ENCODE measurements at places on chromosomes 12 and 14.

GRCh38 chr14:95174184-95174792 is 17.0 kb upstream of the DICER1 start:
- no peak for DNase-seq
- H3K27me3 ChIP-seq, result no peaks in the 10 kb centered on the region
- H3K4me1 ChIP-seq, result no peaks in the 10 kb centered on the region
- no peak overlapping the region for H3K4me3 ChIP-seq
- H3K36me3 ChIP-seq, result no peaks in the 10 kb centered on the region
- no peak overlapping the region for H3K27ac ChIP-seq

DNA sequence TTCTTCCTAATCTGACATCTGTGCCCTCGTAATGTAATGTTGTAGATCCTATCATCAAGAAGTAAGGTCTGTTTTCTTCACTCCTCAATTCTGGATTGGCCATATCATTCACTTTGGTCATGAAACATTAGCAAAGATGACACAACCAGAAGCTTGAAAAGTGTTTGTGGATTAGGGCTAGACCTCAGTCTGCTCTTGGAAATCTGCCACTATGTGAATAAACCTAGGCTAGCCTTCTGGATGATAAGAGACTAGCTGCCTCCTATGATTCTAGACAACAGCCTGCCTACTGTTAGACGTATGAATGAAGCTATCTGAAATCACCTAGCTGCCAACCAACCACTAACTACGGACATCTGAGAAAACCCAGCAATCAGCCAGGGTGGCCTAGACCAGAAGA is 38.7 kb upstream of the LYZ start:
- no peak overlapping the region for H3K27ac ChIP-seq
- no peak overlapping the region for H3K4me3 ChIP-seq
- H3K36me3 ChIP-seq, result no peaks in the 10 kb centered on the region
- no peaks in the 10 kb centered on the region for H3K27me3 ChIP-seq
- H3K4me1 ChIP-seq, result no peaks in the 10 kb centered on the region

DNA sequence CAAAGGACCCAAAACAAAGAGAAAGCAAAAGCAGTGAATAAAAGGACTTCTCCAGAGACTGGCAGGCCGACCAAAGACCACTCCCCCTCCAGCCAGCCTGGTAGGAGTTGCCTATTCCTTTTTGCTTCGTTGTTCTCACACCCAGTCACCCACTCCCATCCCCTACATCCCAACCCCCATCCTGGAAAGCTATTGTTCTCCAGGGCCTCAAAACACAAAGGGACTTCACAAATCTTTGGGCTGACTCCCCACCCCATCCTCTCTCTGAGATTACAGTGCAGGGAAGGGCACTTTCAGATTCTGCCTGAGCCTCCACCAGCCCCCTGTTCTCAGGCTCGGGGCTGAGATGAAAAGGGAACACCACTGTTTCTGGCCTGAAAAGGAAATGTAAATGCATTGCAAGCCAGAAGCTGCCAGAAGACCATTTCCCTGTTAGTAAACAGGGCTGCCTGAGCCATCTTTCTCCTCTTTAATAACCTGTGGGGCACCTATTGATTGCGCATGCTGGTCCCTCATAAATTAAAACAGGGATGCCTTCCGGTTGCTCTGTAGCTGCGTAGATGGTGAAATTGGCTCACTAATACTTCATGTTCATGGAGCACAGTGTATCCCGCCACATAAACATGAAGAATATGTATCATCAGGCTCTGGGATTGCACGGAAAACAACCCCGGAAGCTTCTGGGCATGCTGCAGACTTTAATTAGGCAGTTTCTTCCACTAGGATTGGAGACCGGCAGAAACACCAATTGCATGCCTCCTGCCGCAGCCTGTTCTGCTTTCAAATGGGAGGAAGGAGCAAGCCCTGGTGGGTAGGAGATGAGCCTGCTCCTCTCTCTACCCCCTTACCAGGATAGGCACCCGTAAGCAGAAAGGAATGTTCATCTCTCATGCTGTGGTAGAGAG is 130.3 kb upstream of the FUT8 start:
- H3K4me1 ChIP-seq, result peaks cover 18% of the 10 kb centered on the region
- peak overlapping the region; percentile 16 for H3K4me3 ChIP-seq
- H3K27ac ChIP-seq, result peak overlapping the region; percentile 32
- H3K27me3 ChIP-seq, result no peaks in the 10 kb centered on the region
- no peak for DNase-seq
- no peaks in the 10 kb centered on the region for H3K36me3 ChIP-seq

GRCh38 chr12:42609605-42610004 is 20.1 kb upstream of the PRICKLE1 start:
- H3K4me1 ChIP-seq, result no peaks in the 10 kb centered on the region
- no peaks in the 10 kb centered on the region for H3K36me3 ChIP-seq
- DNase-seq, result no peak

GRCh38 chr12:10366875-10367274 is 23.0 kb downstream of the KLRK1 start:
- H3K4me3 ChIP-seq, result no peak overlapping the region
- peaks cover 5% of the 10 kb centered on the region for H3K4me1 ChIP-seq
- no peak for DNase-seq
- no peaks in the 10 kb centered on the region for H3K36me3 ChIP-seq
- H3K27me3 ChIP-seq, result no peaks in the 10 kb centered on the region

DNA sequence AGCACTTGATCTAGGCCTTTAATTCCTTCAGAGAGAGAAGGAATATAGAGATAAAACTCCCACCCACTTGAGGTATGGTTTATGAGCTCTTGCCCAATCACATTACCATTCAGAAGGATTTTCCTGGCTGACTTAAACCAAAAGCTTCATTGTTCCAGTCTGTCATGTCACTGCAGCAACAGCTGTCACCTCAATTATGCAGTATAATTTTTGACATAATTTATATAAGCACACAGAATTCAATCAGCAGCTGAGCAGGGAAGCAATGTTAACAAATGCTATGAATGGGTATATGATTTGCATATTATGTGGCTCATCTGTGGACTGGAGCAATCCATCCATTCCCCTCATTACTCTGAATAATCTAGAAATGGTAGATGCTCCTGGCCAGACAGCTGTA is 40.3 kb downstream of the CBX5 start:
- no peaks in the 10 kb centered on the region for H3K4me1 ChIP-seq
- H3K4me3 ChIP-seq, result no peak overlapping the region
- H3K27ac ChIP-seq, result no peak overlapping the region
- peaks cover 20% of the 10 kb centered on the region for H3K36me3 ChIP-seq

DNA sequence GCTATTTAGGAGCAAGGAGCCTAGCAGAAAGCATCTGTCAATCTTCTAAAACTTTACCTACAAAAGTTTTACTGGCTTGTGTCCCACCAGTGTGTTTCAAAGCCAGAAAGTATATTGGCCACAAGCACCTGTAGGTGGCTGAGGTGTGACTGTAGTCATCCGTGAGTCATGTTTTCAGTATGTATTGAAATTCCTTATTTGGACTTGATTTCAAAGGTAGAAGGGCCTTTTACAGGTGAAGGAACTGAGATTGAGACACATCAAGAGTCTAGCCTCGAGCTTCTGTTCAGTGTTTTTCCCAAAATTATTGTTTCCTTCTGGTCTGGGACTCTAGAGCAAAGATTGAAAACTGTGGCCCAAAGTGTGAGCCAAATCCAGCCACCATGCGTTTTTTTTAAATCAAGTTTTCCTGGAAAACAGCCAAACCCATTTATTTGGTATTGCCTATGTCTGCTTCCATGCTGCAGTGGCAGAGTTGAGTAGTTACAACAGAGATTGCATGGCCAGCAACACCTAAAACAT is 195.3 kb upstream of the BCL2L14 start:
- H3K27me3 ChIP-seq, result no peaks in the 10 kb centered on the region
- DNase-seq, result no peak
- H3K4me1 ChIP-seq, result peaks cover 12% of the 10 kb centered on the region
- H3K27ac ChIP-seq, result no peak overlapping the region
- H3K36me3 ChIP-seq, result peaks cover 10% of the 10 kb centered on the region
- no peak overlapping the region for H3K4me3 ChIP-seq

GRCh38 chr12:132568301-132568700 is 42.1 kb downstream of the LRCOL1 start:
- no peaks in the 10 kb centered on the region for H3K27me3 ChIP-seq
- H3K4me1 ChIP-seq, result no peaks in the 10 kb centered on the region
- no peak for DNase-seq

DNA sequence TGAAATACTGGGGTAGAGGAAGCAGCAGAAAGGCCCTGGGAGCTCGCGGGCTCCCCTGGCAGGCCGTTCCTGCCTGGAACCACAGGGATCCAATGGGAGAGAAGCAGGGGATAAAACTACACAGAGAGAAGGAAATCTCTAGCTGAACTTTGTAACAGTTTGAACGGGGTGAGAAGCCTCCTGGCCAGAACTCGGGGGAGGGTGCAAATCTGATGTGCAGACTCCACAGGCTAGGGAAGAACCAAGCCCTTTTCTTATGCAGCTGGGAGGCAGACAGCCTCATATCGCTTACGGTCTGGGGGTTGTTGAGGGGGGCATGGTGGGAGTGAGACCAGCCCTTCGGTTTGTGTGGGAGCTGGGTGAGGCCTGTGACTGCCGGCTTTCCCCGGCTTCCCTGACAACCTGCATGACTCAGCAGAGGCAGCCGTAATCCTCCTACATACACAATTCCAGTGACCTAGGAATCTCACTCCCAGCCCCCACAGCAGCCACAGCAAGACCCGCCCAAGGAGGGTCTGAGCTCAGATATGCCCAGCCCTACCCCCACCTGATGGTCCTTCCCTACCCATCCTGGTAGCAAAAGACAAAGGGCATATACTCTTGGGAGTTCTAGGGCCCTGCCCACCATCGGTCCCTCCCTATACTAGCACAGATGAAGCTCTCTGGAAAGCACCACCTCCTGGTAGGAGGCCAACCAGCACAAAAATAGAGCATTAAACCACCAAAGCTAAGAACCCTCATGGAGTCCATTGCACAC is 143.0 kb downstream of the TMTC1 start:
- H3K4me1 ChIP-seq, result no peaks in the 10 kb centered on the region
- no peaks in the 10 kb centered on the region for H3K27me3 ChIP-seq
- no peak overlapping the region for H3K4me3 ChIP-seq
- DNase-seq, result no peak
- no peaks in the 10 kb centered on the region for H3K36me3 ChIP-seq
- H3K27ac ChIP-seq, result no peak overlapping the region

DNA sequence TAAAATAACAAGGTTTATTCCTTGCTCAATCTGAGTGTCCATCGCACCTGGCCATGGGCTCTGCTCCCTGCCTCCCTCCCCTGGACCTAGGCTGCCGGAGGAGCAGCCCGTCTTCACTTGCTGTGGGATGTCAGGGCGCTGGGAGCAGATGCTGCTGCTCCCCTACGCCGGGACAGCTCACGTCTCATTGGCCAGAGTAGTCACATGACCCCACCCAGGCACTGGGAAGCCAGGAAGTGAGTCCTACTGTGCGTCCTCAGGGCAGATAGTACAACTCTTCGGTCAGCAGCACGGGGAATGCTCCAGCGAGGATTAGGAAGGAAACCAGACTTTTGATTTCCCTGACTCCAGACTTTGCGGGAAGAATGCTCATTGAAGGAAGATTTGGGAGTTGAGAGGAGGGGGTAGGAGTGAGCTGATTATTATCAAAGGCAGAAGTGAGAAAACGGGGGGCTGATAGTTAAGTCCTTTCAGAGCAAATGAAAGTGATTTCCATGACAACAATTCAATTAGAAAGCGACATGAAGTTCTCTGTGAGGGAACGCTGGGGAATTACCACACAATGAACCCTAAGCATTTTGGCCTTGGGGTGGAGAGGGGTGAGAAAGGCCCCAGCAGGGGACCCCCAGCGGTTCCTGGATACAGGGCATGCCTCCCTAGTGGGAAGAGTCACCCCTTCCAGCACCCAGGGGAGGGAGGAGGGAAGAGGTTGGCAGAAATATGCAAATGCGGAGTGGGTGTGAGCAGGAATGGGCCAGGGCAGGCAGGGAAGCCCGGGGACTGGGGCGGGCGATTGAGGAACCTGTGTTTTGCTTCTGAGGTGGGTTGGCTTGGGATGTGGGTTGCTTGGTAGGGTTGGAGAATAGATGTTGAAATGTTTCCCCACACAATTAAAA is 215.5 kb downstream of the AACS start:
- H3K27me3 ChIP-seq, result no peaks in the 10 kb centered on the region
- H3K36me3 ChIP-seq, result no peaks in the 10 kb centered on the region
- H3K4me1 ChIP-seq, result no peaks in the 10 kb centered on the region
- no peak overlapping the region for H3K4me3 ChIP-seq
- H3K27ac ChIP-seq, result no peak overlapping the region

DNA sequence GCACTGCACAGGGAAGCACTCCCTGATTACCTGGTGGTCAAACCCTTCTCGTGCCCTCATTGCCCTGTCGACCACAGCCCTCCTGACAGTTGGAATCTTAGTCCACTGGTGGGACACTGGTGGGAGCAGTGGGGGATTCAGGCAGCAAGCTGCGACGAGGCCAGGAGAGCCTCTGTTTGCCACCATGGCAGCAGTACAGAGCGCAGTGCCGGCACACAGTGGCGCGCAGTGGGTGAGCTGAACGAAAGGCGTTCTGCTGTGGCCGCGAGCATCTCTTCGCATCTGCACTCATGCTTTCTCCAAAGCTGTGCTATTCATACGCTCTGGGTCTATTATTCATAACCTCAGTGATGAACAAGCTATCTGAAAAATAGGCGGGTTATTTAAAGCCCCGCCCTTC is 14.3 kb downstream of the RFLNA start:
- H3K4me3 ChIP-seq, result no peak overlapping the region
- H3K27ac ChIP-seq, result no peak overlapping the region
- no peaks in the 10 kb centered on the region for H3K36me3 ChIP-seq
- no peaks in the 10 kb centered on the region for H3K4me1 ChIP-seq

GRCh38 chr12:132674561-132674960 is 12.6 kb downstream of the POLE start:
- peaks cover 7% of the 10 kb centered on the region for H3K4me1 ChIP-seq
- DNase-seq, result no peak
- H3K27me3 ChIP-seq, result no peaks in the 10 kb centered on the region

DNA sequence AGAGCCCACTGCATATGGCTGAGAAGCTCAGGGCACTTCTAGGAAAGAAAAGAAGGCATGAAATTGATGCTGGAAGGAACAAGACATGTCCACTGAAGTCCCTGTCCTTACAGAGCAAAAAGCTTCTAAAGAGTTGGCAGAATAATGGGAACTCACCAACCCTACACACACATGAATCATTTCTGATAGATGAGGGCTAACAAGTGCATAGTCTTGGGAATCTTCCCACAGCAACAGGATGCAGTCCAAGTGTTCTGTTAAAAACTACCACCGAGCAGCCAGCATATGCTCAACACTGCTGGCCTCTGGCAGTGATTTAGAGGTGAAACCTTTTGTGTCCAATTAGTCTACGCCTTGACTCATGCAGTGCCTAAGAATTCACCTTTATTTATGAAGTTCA is 44.8 kb downstream of the RHOJ start:
- H3K27ac ChIP-seq, result no peak overlapping the region
- H3K4me3 ChIP-seq, result no peak overlapping the region
- DNase-seq, result no peak
- no peaks in the 10 kb centered on the region for H3K36me3 ChIP-seq
- H3K27me3 ChIP-seq, result no peaks in the 10 kb centered on the region

DNA sequence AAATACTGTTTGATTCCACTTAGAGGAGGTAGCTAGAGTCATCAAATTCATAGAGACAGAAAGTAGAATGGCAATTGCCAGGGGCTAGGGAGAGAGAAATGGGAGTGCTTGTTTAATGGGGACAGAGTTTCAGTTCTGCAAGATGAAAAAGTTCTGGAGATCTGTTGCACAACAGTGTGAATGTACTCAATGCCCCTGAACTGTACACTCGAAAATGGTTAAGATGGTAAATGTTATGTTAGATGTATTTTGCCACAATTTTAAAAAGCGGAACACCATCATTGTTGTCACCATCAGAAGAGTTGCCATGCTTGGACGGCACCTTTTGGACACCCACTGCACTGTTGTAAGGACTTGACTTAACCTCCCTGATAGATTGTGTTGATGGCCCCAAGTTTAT is 106.9 kb downstream of the SCARB1 start:
- H3K27me3 ChIP-seq, result no peaks in the 10 kb centered on the region
- no peaks in the 10 kb centered on the region for H3K4me1 ChIP-seq
- DNase-seq, result no peak
- no peak overlapping the region for H3K27ac ChIP-seq
- no peak overlapping the region for H3K4me3 ChIP-seq

Data from effector memory CD4-positive, alpha-beta T cell (primary cell).